Activated T-cell treated with anti-CD3 and anti-CD28 coated beads for 48 hours (primary cell): ENCODE measurements at places on chromosomes 2 and 18.

- DNase-seq, result no peak
Observed at GRCh38 chr2:213238753-213239495, 45.3 kb upstream of the SPAG16 start.

GRCh38 chr2:88265352-88266303 is 95.5 kb downstream of the THNSL2 start:
- DNase-seq, result no peak

GRCh38 chr2:174617718-174618117 is 20.1 kb upstream of the WIPF1 start:
- no peak for DNase-seq

GRCh38 chr2:154697418-154698252 is 860 bp upstream of the KCNJ3 start:
- no peak for DNase-seq

DNA sequence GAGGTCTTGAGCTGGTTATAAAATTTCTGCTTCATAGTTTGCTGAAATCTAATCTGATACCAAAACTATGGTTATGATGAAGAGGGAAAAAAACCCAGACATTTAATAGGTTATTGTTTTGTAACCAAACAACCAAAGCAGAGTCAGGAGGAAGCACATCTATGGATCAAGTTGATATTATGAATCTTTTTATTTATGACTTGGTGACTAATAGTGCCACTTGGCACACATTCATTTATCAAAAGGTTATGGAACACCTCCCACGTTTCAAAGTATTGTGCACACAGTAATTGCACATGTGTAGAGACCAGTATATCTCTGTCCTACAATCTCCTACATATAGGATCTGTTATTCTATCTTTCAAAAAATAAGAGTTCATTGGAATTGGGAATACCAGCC is 93.0 kb downstream of the DPP4 start:
- DNase-seq, result no peak

- no peak for DNase-seq
Observed at GRCh38 chr18:42636309-42636708, 479.2 kb downstream of the RIT2 start.

DNA sequence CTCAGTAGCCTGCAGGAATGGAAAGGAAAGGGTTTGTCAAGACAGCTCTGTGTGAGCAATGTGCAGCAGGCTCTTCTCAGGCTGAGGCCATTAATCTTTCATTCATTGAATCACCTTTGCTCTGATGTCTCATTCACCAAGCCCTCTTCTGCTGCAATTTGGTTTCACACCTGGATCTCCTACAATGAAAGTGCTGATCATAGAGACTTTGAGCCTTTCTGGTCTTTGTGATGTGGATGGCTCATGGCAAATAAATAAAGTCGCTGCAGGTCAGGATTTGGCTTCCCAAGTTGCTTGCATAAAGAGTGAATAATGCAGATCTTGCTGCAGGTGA is 95.8 kb upstream of the SPRED2 start:
- DNase-seq, result no peak

GRCh38 chr18:62688743-62689317 is 26.5 kb upstream of the PHLPP1 start:
- DNase-seq, result no peak

DNA sequence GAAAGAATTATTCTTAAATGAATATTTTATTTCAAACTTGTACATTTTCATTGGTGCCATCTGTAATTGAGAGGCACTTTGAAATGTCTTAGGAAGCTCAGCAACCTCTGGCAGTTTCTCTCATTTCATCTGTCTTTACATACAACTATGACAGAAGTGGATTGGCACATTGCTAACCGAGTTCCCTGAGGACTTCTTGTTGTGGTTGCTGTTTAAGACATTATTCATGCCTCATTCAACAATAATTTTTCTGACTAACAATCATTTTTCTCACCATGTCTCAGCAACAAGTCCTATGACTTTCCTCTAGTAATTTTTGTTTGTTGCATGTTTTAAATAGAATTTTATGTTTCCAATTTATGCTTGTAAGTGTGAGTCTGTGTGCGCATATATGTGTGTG is 284.0 kb upstream of the CWC22 start:
- no peak for DNase-seq

DNA sequence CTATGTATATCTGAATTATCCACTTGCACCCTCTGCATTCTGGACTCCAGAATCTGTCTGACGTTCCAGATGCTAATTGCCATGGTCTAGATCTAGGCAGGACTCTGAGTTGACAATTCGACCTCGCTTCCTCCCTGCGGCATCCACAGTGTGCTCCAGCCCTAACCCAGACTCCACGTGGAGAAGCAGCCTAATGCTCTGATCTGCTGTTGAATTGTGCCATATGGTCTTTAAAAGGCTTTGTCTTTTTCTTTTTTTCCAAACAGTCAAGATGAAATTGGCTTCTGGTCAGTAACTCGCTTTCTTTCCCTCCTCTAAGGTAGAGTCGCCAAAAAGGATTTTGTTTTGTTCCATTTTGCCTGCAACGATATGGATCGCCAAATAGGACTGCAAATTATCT is 752.6 kb upstream of the ID2 start:
- DNase-seq, result no peak

GRCh38 chr18:72391951-72392350 is 152.2 kb downstream of the CBLN2 start:
- DNase-seq, result no peak

GRCh38 chr2:60522462-60522861 is 31.0 kb downstream of the BCL11A start:
- no peak for DNase-seq

DNA sequence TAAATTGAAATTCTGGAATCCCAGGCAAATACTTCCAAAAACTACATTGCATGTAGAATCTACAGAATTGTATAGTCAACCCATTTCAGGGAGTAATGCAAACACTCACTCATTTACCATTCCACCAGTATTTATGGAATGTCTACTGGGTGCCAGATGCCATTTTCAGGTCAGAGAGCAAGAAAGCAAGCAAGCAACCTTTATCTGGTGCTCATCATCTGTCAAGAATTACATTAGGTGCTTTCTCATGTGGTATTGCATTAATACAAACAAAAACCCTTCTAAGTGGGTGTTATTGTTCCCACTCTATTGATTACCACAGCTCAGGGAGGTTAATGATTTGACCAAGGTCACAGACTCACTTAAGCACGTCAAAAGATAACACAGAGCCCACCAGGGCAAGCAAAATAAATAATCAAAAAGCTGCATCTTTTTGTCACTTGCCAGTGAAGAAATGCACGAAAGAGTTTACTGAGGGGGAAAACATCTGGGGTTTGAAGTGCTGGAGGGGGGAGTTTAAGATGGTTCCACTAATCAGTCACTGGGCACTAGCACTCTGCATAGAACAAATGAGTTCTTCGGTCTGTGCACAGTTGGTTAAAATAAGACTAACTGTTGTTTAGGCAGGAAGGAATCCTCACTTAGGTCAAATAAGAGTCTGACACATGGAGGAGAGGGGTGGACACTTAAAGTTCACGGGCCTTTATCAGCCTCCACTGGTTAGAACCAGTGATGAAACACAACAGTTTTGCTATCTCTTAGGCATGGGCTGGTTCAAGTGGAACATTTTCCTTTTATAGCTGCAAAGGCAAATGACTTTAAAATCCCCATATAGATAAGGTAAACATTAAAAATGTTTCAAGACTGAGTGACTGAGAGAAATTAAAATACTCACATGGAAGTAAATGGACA is 208.8 kb downstream of the CDH2 start:
- DNase-seq, result no peak

GRCh38 chr2:83972128-83972527 is 487.0 kb downstream of the SUCLG1 start:
- no peak for DNase-seq

DNA sequence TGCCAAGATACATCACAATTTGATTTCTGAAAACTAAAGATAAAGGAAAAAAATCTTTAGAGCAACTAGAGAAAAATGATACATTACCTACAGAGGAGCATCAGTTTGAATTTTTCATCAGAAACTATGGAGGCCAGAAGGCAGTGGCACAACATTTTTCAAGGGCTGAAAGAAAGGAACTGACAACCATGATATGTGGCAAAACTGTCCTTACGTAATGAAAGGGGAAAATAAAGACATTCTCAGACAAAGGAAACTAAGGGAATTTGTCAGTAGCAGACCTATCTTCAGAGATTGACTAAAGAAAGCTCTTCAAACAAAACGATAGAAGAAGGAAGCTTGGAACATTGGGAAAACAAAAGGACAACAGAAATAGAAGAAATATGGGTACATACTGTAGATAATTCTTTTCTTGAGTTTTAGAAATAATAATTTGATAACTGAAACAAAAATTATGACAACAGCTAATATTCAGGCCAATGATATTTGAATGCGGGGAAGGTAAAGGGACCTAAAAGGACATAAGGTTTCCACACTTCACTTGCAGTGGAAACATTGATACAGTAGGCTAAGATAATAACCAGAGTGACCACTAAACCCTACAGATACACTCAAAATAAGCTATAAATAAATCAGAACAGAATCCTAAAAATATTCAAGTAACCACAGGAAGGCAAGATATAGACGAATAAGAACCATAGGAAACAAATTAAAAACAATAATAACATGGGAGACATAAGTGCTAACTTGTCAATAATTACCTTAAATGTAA is 70.0 kb upstream of the NPAS2 start:
- DNase-seq, result no peak

DNA sequence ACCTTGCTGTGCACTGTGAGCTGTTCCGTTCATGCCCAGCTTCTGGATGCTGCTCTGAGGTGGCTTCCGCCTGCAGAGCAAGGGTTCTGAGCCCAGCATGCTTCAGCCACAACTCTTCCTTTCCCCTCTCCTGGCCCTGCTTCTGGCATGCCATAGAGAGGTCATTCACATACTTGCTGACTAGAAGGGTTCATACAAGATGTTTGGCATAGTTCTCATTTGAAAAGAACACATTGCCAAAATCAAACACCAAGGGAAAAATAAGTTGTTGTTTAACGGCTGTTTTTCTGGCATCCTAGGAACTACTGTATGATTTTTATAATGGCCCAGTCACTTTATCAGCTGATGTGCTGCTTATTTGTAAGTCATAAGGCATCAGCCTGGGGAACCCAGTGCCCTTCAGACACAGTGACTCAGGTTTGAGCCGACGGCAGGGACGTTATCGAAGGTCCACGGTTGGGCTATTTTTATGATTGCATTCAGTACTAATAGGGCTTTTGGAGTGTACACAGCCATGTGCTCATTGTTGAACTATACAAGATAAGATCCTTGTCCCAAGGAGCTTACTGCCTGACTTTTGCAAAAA is 53.9 kb upstream of the CTAGE1 start:
- DNase-seq, result no peak

- DNase-seq, result no peak
Observed at GRCh38 chr18:73992242-73993022, 155.2 kb downstream of the FBXO15 start.

- DNase-seq, result no peak
Observed at GRCh38 chr2:221896505-221897151, 324.5 kb upstream of the EPHA4 start.

GRCh38 chr2:163953390-163953907 is 217.6 kb upstream of the FIGN start:
- DNase-seq, result no peak

- DNase-seq, result no peak
Observed at GRCh38 chr18:79528316-79528695, 132.6 kb downstream of the NFATC1 start.

DNA sequence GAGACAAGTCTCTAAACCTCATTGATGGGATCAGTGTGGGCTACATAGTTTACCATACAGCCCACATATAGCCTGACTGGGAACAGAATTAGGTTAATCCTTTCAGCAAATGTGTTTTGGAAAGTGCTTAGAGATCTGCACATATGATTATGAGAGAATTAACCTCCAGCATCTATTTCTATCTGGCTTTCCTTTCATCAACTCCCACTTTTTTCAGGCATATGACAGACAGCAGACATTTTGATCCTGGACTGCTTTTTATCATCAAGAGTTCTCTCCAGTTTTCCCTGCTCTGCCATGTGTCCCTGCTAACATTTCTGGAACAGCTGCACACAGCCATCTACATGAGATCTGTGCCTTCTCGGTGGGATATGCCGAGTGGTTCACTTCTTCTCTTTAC is 139.5 kb upstream of the LRP1B start:
- DNase-seq, result no peak

DNA sequence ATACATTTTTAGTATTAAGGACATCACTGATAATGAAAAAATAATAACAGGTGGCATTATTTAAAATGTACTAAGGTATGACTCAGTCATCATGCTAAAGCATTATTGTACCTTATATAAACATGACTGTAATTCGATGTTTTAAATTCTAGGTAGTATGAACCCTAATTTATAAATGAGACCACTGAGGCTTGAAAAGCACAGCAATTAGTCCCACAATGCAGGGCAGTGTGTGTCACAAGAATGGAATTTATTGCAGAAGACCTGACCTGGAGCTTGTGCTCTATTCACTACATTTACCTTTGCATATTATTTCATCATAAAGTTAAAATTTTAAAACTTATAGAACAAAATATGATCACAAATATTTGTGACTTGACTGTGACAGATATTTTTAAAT is 358.5 kb upstream of the DSEL start:
- no peak for DNase-seq

- no peak for DNase-seq
Observed at GRCh38 chr2:48914477-48915089, 159.1 kb upstream of the LHCGR start.

DNA sequence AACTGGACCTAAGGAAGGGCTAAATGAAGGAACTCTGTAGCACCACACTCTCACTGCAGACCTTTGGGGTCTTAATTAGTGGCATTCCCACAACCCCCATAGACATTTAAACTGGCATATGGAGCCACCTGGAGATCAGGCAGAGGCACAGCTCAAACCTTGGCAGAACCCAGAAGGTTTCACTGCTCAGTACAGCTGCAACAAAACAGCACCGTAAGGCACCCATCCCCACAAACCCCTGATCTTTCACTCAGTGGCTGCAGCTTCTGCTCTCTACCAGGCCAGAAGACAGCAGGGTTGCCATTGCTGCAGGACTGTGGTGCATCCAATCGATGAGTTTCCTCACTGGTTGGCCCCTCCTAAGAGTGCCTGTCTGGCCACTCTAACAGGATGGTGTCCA is 361.6 kb upstream of the VRK2 start:
- DNase-seq, result no peak
